Epithelial cell of proximal tubule (primary cell): ENCODE measurements at places on chromosomes 11 and 22. TPM values are rescaled to one million over a fixed set of nuclear protein-coding genes. Genes with fewer than 3 reads are reported as not detected.

OTOG gene
- total RNA-seq = not detected in 2 replicates

MISFA gene
- 0.36 and 1.3 TPM in 2 replicates for total RNA-seq

- no peak for DNase-seq
These were observed 47.5 kb upstream of the GALNT18 start for GRCh38 chr11:11669233-11669846.

CYB5R2 gene
- 17.9 and 18.7 TPM in 2 replicates for total RNA-seq

KRTAP5-2 gene
- total RNA-seq = not detected in 2 replicates

GRCh38 chr22:24599514-24599913 is 3.5 kb upstream of the GGT1 start:
- no peak for DNase-seq
